ENCODE measurements at places on chromosomes 16 and 17.

- no peak for DNase-seq
Measured at GRCh38 chr17:58386708-58387107, 30.6 kb downstream of the RNF43 start.

GRCh38 chr17:21198411-21198810 is 15.6 kb downstream of the TMEM11 start:
- no peak for DNase-seq

- no peak for DNase-seq
Measured at GRCh38 chr17:73324711-73325526, 13.1 kb upstream of the CDC42EP4 start.

GRCh38 chr16:65809627-65810026 is 556.9 kb upstream of the CDH5 start:
- no peak for DNase-seq

DNA sequence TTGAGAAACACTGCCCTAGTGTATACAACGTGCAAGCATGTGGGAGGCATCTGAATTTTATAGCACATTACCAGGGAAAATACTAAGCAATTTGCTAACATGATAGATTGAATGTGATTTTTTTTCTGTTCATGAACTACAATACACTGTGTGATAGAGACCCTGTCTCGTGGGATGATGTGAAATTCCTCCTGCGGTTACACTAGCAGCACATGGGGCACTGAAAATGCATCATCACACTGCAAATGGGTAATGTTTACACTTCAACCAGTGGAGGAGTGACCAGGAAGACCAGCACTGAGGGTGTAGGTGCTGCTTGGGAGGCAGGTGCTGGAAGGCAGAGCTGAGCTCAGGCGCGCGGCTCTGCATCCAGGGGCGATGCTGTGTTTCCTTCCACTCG is 28.8 kb downstream of the ORC6 start:
- no peak for DNase-seq

GRCh38 chr16:19878757-19879156 is 5.9 kb downstream of the GPRC5B start:
- no peak for DNase-seq

GRCh38 chr16:50644729-50645128 is 36.4 kb downstream of the SNX20 start:
- DNase-seq: peak; percentile 20

- no peak for DNase-seq
Measured at GRCh38 chr16:68069511-68070248, 15.5 kb upstream of the NFATC3 start.

Measured in skin of body (tissue), 3 donors.